ENCODE measurements at places on chromosomes 1 and 21.

DNA sequence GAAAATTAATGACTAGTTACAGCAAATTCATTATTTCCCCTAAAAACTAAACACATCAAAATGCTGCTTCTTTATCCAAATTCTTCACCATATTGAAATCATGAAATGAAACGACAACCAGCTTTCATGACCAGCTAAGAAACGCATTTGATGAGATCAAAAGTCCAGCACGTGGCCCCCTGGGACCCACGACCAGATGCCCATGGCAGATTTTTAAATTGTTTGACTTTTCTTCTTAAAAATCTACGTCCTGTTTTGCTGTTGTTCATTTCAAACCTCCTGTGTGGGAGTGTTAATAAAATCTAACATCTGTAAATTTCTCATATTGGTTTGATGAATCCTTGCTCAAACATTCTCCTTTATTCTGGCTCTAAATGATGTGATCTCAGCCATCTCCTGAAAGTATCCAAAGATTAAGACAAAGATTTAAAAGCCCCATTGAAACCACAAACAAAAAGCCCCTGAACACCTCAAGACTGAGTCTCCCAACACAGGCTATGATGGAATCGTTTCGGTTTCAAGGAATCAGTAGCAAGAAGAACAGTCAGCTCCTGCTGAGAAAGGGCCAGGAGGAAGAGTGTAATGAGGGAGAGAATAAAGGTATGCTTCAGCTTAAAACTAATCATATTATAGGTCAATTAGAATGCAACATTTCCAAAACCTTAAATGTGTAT, 523.6 kb downstream of the SMYD3 start:
- DNase-seq, result no peak

DNA sequence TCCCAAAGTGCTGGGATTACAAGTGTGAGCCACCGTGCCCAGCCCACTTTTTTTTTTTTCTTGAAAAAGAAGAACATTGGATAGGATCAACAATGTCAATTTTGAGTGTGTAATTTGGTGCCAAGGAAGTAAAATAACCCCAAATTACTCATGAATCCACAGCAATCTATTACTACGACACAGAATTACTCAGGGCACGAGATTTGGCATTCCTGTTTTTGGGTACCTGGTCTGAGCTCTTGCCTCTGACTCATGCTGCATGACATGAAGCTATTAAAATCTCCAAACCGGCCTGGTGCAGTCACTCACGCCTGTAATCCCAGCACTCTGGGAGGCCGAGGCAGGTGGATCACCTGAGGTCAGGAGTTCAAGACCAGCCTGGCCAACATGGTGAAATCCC, 10.4 kb downstream of the RNF19B start:
- peak; percentile 49 for DNase-seq

GRCh38 chr1:183871142-183871541, 66.2 kb downstream of the RGL1 start:
- DNase-seq, result no peak

DNA sequence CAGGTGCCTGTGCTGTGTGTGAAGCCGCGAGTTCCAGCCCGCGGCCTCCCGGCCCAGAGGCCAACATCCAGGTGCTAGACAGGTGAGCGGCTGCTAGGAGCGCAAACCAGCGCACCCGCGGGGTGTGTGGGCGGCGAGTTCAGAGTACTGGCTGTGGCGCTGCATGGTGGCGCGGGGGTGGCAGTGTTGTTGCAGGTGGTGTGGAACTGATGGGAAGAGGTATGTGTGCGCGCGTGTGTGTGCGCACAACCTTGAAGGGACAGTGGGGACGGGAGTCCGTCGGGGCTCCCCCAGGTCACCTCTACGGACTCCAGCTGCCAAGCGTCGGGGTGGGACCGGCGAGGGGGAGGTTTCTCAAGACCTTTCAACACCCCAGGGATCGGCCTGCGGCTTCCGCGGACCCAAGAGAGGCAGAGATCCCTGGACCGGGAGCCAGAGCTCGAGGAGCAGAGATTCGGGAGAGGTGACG, 433 bp upstream of the DMBX1 start:
- no peak for DNase-seq

GRCh38 chr21:41442481-41443186, 16.6 kb downstream of the MX1 start:
- no peak for DNase-seq

- DNase-seq, result no peak
Measured at GRCh38 chr1:90339811-90340210, 344.9 kb downstream of the ZNF326 start.

GRCh38 chr1:27618341-27619082, 14.6 kb upstream of the AHDC1 start:
- DNase-seq, result no peak
